ENCODE measurements at places on chromosomes 6 and 20. TPM values are rescaled to one million over a fixed set of nuclear protein-coding genes. Genes with fewer than 3 reads are reported as not detected.
A peak's percentile ranks its signal among the peaks of the same experiment; 100 is the strongest.

MACROD2 gene
- polyA plus RNA-seq, result 32.6 TPM

SEC23B gene
- 55.5 TPM for polyA plus RNA-seq

OOEP gene
- polyA plus RNA-seq, result not detected

ABHD16B gene
- polyA plus RNA-seq, result not detected

HNF4A gene
- polyA plus RNA-seq, result not detected

PTK7 gene
- not detected for polyA plus RNA-seq

CST5 gene
- not detected for polyA plus RNA-seq

PKIB gene
- 0.68 TPM for polyA plus RNA-seq

THEMIS gene
- polyA plus RNA-seq, result not detected

- peak; percentile 8 for DNase-seq
Measured at GRCh38 chr20:34190679-34191090, 50.5 kb upstream of the ASIP start.

- no peak for DNase-seq
Measured at GRCh38 chr6:113397236-113397635, 459.9 kb upstream of the MARCKS start.

DNA sequence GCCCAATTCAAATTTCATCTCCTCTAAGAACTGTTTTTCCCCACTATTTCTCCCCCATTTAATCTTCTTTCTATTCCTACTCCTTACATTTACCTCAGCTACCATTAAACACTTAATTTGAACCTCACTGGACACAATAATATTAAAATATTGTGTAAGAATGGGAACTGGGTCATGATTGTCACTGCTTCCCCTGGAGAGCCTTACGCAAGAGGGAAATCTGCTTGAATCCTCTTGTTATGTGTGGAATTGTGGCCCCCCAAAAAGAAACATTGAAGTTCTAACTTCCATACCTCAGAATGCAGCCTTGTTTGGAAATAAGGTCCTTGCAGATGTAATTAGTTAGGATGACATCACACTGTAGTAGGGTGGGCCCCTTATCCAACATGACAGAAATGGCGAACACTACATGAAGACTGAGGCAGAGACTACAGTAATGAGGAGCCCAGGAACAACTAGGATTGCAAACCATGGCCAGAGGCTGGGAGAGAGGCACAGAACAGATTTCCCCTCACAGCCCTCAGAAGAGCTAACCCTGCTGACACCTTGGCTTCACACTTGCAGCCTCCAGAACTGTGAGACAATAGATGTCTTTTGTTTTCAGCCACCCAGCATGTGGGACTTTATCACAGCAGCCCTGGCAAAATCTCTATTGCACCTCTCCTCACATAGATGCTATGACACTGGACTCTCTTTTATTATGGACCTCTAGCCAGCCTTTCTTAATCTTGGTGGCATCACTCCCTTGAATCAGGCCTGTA lies 29.9 kb downstream of the HIVEP2 start:
- DNase-seq, result no peak

GRCh38 chr6:168194732-168195567 lies 115.9 kb upstream of the FRMD1 start:
- no peak for DNase-seq

- DNase-seq, result no peak
Measured at GRCh38 chr20:49919461-49919860, 4.1 kb upstream of the SPATA2 start.

DNA sequence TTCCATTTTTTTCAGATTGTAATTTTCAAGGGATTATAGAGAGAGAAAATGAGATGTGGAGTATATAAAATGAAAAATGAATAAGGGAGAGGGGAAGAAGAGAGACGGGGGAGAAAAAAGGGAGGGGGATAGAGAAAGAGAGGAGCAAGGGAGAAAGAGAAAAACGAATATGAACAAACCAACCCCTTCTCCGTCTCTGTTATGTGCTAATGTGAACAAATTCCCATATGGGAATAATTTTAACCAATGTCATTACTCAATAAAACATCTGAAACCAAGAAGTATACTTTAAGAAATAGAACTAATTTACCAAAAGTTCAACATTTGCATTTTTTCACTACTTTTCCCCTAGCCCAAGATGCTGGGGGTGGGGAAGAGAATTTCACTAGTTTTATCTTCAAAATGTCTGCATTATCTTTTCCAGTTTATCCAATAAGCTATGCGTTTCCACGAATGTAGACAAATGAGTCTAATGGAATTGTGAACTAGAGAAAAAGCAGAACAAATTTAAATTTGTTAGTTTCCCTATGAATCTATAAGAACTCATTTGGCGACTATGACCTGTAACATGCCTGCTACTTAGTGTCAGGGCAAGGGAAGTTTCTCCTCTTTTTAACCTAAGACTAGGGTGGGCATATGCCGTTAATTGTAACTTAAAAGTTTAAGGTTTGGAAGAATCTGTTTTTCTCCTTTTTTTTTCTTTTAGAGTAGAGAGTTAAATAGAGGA lies 286.3 kb downstream of the BTBD9 start:
- DNase-seq, result no peak

DNA sequence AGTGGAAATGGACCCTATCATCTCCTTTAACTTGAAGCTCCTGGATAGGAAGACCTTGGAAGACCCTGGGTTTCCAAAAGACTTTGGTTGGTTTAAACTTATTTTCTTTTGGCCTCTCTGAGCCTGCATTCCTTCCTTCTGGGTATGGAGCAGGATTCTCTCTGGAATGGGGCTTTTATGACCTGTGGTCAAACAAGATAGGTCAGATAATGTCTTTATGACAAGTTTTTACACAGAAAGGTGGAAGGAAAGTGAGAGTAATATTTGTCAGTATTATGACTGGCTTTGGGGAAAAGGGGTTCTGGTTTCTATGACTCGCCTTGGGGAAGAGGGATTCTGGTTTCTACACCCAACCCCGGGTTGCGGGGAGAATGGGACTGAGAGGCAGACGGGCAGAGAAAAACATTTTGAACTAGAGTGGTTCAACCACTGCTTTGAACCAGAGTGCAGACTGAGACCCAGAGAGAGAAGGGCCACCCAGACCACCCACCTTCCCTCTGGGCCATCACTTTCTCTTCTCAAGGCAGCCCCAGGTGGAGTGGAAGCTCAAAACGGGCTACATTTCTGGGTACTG lies 37.6 kb upstream of the KCNK5 start:
- no peak for DNase-seq

DNA sequence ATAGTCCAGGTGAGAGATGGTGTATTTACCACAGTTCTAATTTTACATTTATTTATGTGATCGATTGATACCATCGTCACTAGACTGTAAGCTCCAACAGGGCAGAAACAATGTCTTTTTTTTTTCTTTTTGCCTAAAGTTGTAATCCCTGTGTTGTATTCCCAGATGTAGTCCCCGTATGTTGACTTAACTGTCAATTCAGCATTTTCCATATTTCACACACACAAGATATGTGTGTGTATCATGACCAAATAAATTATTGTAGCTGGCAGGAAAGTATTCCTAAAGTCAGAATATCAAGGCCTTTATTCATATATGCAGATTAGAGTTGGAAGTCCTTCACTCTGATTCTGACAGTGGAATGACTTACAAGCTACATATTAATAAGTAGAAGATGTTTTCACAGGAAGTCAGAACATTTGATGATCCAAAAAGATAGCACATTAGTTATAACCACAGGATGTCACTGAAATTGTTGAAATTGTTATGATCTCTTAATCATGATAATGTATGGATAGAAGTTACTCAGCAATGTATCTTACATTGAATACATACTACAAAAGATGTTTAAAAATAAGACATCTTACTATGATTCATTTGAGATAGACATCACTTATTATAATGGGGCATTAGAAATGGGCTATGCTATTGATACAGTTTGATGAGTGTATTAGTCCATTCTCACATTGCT lies 10.6 kb downstream of the RNF182 start:
- no peak for DNase-seq

DNA sequence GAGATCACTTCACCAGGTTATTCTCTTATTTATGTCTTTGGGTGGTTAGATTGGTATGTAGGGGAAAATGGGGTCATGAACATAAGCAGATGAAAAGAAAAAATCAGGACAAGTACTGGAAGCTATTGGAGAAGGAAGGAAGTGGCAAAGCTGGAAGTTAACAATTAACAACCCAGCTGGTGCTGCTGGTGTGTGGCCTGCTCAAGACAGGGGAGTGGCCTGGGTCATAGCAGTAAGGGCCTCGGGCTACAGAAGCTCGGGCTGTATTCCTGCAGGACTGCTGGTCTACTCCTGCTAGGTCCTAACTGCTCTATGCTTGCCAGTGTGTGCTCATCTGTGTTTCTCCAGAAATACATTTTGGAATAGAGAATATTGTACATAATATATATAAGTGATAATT lies 19.6 kb downstream of the MYLIP start:
- no peak for DNase-seq

DNA sequence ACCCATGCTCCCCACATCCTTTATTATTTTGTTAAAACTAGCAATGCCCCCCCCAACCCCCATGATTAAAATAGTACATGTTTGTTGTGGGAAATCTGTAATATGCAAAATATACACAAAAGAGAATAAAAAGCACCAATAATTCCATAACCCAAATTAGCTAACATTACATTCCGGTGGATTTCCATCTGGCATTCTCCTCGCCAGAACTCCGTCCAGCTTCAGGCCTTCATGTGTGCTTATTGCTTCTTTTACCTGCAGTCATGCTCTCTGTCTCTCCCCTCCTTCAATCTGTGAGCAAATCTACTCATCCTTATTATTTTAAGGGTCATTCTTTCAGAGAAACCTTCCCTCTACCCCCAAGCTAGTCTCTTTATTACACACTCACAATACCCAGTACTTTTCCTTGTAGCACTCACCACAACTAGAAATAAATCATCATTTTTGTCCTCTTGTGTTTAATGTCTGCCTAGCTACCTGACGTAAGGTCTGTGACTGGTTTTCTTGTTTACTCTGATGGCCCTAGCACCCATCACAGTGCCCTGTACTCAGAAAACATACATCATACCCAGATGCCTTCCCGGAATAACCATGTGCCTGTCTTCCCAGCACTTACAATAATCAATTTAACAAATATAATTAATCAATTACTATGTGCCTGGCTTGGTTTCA lies 25.6 kb upstream of the IER3 start:
- no peak for DNase-seq

DNA sequence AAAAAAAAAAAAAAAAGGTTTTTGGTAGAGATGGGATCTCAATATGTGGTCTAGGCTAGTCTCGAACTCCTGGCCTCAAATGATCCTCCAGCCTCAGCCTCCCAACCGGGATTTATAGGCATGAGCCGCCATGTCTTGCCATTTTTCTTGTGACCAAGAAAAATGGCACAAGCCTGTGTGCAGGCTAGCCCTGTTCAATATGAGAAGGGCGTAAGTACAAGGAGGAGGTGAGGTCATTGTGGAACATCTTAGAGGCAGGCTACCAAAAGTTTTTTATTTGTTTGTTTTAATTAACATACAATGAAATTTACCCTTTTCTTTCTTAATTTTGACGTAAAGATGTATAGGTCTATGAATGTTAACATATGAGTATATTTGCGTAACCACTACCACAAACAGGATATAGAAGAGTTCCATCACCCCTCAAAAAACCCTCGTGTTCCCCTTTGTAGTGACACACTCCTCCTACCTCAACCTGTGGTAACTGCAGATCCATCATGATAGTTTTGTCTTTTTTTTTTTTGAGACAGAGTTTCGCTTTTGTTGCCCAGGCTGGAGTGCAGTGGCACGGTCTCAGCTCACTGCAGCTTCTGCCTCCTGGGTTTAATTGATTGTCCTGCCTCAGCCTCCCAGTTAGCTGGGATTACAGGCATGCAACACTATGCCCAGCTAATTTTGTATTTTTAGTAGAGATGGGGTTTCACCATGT lies 28.3 kb upstream of the KIF3B start:
- no peak for DNase-seq

- no peak for DNase-seq
Measured at GRCh38 chr6:42140756-42141602, 1.4 kb downstream of the C6orf132 start.

DNA sequence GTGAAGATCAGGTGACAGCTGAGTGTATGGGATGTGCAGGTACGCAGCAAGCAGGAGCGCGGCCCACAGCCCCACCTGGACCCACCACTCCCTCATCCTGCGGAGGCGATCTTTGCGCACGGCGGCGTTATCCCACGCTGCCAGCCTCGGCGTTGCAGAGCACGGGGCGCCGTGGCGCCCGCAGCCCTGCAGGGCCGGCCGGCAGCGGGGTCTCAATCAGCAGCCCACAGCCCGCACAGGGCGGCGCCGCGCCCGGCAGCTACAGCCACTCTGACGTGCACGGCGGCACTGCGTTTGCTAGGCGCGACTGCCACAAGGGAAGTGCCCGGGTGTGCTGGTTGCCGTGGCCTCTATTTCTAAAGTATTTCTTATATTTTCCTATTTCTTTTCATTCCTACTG lies 46.9 kb downstream of the LAMA2 start:
- no peak for DNase-seq

DNA sequence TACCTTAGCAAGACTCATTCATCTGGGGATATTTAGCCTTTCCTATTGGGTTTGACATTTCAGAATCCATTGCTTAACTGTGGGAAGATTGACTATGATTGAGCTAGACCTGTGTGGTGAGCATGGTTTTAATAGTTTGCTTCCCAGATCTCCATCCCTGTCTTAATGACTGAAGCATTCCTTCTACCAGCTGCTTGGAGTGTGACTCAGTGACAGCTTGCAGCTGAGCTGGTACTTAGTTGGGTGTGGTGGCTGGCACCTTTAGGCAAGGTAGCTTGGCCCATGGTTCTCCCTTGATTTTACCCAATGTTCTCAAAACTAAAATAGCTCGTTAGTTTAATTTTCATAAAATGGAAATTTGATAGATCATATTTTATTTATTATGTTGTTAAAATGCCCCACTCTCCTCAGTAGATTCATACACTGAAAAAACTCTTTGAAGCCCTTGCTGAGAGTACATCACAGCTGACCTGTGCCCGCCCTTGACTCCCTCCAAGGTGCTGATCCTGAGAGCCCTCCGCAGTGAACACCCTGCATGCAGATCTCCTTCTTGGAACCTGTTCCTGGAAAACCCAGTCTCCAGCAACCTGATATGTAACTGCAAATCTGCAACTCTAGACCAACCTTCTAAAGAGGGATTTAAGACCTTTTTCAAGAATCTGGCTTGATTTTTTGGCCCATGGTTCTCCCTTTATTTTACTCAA lies 19.1 kb downstream of the DOK5 start:
- DNase-seq, result no peak

DNA sequence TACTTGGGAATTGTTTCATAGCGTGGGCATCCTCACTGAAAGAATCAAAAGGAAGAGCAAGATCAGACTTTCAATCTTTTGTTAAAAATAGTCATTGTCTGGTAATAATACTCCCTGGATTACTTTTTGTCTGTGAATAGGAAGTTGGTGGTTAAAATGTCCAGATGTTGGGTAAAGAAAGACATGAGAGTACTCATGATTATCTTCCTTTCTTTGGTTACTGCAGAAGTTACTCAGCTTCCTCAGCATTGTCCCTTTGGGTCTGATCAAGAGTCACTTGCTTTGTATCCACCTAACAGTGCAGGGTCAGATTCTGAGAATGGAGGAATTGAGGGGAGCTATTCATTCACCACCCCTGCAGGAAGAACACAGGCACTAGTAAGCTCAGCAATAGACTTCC lies 54.6 kb downstream of the RIN2 start:
- no peak for DNase-seq

- no peak for DNase-seq
Measured at GRCh38 chr20:48292806-48293205, 507.5 kb upstream of the SULF2 start.

Data from naive B cell (primary cell).